ENCODE measurements at places on chromosomes 12 and 14. TPM values are rescaled to one million over a fixed set of nuclear protein-coding genes. Genes with fewer than 3 reads are reported as not detected.
A peak's percentile ranks its signal among the peaks of the same experiment; 100 is the strongest.

GRCh38 chr14:95182379-95182778 lies 25.1 kb upstream of the DICER1 start:
- DNase-seq: no peak

GRCh38 chr14:31286456-31287293 lies 79.1 kb upstream of the HECTD1 start:
- no peak for DNase-seq

GRCh38 chr14:54979039-54979438 lies 47.9 kb downstream of the WDHD1 start:
- DNase-seq: no peak

- no peak for DNase-seq
These were observed 269.3 kb downstream of the SNAPC1 start for GRCh38 chr14:62031504-62031903.

GRCh38 chr12:45762185-45763110 lies 32.9 kb downstream of the ARID2 start:
- DNase-seq: no peak

DNA sequence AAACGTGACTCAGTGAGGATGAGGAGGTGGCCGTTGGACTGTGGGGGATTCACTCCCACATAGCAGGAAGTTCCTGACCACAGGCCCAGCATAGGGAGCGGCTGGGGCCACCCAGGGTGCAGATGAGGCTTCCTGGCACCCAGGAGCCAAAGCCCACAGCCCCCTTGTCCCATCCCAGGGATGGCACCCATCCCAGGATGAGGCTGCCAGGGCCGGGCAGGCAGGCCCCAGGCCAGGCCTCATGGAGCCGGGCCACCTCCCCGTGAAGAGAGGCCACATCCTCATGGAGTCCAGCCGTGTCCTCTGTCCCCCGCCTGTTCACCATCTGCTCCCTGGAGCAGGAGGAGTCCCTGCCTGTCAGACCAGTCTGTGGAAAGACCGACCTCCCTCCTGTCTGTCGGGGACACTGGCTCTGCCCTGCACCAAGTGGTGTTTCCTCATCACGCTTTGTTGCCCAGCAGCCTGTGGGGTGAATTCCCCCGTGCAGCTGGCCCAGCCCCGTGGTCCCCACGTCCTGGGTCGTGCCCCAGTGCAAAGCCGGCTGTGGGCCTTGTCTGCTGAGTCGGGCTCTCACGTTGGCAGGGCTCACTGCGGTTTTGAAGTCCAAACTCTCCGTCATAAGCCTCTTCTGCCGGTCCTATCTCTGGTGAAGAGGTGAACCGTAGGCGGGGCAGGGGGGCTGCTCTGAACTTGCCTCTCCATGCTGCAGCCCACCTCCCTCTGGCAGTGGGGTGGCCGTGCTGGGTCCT lies 24.5 kb downstream of the MMP17 start:
- DNase-seq: no peak

- peak; percentile 78 for DNase-seq
These were observed 332.9 kb downstream of the TMEM132D start for GRCh38 chr12:129570796-129571400.

GRCh38 chr14:25750436-25750835 lies 700.5 kb upstream of the STXBP6 start:
- DNase-seq: no peak

DNA sequence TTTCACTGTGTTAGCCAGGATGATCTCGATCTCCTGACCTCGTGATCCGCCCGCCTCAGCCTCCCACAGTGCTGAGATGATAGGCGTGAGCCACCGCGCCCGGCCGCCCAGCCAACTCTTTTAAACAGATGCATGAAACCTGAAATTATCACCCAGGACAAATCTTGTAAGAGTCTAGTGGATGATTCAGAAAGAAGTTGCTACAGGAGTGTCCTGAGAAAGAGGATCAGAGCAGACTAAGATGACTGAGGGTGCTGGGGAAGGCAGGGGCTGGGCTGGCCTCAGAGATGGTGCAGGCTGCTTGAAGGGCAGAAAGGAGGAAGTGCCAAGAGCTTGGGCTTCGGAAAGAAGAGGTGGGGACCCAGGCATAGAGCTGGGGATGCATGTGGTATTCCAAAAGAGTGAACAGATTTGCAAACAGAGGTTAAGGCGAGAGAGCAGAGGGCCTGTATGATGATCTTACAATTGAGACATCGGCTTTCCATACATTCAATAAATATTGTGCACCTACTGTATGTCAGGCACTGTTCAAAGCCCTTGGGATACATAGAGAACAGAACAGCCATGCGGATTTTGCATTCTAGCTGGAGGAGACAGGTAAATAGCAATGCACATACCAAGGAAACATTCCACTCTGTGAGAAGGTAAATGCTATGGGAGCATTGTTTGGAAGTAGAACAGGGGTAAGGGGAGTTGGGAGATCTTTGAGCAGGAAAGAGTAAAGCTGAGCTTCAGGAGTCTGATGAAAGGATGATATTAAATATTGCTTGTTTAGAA lies 7.4 kb upstream of the CD9 start:
- no peak for DNase-seq

DNA sequence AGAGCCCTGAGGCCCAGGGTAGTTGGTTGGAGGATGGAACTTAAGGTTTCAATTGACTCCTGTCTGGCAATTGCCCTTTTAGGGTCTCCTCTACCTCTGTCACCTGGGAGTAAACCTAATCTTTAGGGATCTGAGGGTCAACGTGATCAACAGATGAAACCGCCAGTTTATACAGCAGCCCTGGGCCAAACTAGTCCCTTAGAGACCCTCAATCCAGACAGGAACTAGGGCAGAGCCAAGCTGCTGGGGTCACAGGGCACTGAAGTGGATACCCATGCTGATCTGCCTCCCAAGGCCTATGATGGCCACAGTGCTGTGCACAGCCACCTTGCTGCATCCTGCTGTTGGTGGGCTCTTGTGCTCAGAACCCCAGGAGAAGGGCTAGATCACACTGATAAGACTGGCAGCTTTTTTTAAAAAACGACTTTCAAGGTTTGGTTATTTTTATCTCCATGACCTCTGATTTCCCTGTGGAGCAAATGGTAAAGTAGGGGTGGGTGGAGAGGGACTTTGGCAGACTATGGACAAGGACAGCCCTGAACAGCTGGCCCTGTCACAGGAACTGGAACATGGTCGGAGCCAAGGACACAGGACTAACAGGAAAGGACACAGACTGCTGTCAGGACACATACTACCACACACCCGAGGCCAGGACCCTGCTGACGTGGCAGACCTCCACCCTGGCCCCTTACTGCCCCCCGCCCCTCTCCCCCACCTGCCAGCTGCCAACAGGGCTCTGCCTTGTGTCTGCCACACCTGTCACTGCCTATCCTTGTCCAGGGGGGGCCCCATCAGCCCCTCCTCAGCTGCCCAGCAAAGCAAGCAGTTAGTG lies 474 bp downstream of the FITM1 start:
- DNase-seq: peak; percentile 98

DNA sequence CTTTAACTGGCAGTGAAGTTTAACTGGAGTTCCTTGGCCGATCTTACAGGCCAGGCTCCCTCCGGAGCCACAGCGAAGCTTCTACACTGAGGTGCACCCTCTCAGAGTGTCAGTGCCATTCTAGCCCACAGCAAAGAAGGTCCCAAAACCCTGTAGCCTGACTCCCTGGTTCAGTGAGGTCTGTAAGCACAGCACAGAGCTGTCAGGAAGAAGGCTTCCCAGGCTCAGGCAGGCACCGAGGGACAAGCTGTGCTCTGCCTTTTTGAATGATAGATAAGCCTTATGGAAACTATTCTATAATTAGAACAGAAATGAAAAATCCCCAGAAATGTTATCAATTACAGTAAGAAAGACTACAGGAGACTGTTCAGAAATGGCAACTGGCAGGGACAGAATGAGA lies 40.2 kb downstream of the MOK start:
- DNase-seq: no peak

DNA sequence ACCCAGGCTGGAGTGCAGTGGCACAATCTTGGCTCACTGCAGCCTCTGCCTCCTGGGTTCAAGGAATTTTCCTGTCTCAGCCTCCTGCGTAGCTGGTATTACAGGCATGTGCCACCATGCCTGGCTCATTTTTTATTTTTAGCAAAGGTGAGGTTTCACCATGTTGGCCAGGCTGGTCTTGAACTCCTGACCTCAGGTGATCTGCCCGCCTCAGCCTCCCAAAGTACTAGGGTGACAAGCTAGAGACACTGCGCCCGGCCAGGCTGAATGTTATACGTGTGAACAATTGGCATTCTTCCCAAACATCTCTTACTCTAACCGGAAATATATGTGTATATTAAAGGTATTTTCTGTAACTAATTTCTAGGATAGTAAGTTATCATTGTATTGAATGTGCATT lies 13.2 kb upstream of the LIMA1 start:
- no peak for DNase-seq

DNA sequence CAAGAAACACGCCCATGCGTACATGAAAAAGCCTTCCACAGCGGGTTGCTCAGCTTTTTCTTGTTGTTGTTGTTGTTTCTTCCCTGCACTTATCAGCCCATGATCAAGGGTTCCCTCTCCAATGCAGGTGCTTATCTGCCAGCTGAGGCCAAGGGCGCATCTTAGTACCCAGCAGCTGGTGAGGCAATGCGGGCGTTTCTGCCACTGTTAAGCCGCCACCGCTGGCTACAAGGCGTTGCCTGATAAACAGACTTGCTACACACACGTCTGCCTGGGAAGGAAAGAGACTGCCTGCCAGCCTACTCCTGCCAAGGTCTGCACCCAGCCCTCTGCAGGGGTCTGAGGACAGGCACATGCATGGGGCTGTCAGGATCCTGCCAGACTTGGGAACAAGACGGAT lies 345.9 kb downstream of the BCL11B start:
- no peak for DNase-seq

GRCh38 chr14:89519040-89519439 lies 102.0 kb upstream of the FOXN3 start:
- DNase-seq: no peak

DNA sequence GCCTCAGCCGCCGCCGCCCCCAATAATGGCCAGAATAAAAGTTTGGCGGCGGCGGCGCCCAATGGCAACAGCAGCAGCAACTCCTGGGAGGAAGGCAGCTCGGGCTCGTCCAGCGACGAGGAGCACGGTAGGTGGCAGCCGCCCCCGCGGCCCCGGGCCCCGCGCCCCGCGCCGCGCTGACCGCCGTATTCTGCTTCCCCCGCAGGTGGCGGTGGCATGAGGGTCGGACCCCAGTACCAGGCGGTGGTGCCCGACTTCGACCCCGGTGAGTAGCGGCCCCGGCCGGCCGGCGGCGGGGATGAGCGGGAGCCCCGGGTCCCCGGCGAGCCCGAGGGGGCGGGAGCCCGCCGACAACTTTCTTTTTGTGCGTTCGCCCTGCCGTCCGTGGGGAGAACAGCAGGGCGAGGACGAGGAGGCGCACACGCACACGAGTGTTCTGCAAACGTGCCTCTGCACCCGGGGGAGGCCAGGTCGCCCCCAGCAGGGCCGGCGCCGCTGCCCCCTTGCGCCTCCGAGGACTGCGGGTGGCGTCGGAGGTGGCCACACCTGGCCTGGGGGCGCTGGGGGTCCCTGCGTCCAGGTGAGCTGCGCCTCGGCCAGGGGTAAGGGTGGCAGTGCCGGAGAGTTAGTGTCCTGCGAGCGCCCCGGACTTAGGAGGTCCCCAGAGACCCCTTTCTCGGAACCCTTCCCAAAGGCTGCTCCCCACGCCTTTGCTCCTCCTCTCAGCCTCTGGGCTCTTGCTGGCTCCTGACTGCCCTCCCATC lies 794 bp downstream of the RCOR1 start:
- DNase-seq: peak; percentile 68

GRCh38 chr14:104096751-104097700 lies 11.5 kb downstream of the ASPG start:
- no peak for DNase-seq

- DNase-seq: no peak
These were observed 21.6 kb downstream of the BTG1 start for GRCh38 chr12:92123780-92124688.

DNA sequence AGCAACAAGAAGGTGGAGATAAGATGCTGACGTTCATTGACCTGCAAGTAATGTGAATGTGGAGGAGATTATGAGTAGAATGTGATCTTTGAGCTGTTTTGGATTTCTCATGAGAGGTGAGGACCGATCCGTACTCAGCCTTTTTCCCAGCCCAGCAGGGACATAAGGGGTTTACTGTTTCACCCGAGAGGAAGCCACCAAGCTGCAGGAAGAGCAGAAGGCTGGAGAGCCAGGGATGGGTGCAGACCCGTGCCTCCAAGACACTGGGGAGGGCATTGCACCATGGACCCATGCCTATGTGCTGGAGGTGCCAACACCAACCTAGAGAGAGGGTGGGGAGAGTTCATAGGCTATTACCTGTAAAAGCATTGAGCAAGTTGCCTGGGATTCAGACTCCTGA lies 206.0 kb upstream of the DIO3 start:
- no peak for DNase-seq

DNA sequence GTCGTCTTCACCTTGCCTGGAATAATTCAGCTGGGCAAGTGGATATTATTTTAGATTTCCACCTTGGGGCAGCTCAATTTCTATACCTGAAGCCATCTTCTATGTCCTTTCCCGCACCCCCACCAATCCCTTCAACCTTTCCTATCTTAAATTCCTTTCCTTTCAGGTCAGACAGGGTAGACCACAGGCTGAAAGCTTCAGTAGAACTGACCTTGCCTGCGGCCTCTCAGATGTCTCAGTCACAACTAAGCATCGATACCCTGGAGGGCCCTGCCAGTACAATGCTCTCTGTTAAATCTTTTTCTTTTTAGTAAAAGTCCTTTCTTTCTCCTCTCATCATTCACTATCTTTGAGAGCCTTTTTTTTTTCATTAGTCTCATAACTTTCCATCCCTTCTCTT lies 38.9 kb downstream of the SLC2A14 start:
- DNase-seq: no peak

DNA sequence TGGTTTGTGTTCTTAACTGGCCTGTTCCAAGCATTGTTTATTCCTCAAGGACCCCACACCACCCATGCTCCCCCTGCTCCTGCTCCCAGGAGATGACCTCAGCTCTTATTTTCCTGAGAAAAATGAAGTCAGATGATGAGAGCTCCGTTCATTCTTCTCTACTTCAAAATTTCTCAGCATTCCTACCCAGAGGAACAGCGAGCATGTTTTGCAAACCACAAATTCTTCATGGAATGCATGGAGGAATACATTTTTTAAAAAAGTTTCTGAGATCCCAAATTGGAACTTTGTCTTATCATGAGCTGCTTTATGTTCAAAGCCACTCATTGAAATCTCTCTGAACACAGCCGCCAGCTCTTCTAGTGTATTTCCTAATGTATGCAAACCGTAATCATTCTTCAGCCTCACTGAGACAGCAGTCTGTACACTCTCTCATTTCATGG lies 44.9 kb downstream of the SYNE2 start:
- DNase-seq: no peak

- no peak for DNase-seq
These were observed 704 bp downstream of the SDR39U1 start for GRCh38 chr14:24441904-24442239.

AQP6 gene
- total RNA-seq: not detected

CACNA1C gene
- not detected for total RNA-seq

MFAP5 gene
- 0.23 TPM for total RNA-seq

PMEL gene
- 1.3 TPM for total RNA-seq

TROAP gene
- 87.0 TPM for total RNA-seq

NTS gene
- total RNA-seq: not detected

OR6C74 gene
- not detected for total RNA-seq

Data from SJCRH30 (cell line).